Stimulated activated CD8-positive, alpha-beta memory T cell treated with anti-CD3 and anti-CD28 coated beads, Interleukin-7, amount 100 ng/mL, for 24 hours (primary cell): ENCODE measurements at places on chromosomes 1 and 21.

DNA sequence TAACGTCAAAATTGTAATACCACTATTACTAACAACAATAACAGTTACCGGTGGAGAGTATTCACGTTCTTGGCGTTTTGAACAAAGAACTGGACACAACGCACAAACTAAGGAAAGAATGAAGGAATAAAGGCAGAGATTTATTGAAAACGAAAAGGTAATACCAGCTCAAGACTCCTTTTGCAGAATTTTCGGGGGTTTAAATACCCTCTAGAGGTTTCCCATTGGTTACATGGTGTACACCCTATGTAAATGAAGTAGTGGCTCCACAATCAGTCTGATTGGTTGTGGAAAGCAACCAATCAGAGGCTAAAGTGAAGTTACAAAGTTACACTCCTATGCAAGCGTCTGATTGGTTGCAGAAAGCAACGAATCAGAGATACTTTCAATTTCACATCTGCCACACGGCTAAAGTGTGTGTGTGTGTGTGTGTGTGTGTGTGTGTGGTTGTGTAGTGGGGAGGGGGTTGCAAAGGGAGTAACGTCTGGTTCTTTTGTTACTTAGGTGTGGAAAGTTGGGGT lies 1.1 kb upstream of the GTF2B start:
- DNase-seq = no peak

GRCh38 chr1:87753366-87753765 lies 424.7 kb downstream of the LMO4 start:
- DNase-seq = no peak

- DNase-seq = no peak
These were observed 120.2 kb downstream of the ETS2 start for GRCh38 chr21:38925923-38926322.

- DNase-seq = no peak
These were observed 13.1 kb downstream of the S100A10 start for GRCh38 chr1:151980287-151981177.

DNA sequence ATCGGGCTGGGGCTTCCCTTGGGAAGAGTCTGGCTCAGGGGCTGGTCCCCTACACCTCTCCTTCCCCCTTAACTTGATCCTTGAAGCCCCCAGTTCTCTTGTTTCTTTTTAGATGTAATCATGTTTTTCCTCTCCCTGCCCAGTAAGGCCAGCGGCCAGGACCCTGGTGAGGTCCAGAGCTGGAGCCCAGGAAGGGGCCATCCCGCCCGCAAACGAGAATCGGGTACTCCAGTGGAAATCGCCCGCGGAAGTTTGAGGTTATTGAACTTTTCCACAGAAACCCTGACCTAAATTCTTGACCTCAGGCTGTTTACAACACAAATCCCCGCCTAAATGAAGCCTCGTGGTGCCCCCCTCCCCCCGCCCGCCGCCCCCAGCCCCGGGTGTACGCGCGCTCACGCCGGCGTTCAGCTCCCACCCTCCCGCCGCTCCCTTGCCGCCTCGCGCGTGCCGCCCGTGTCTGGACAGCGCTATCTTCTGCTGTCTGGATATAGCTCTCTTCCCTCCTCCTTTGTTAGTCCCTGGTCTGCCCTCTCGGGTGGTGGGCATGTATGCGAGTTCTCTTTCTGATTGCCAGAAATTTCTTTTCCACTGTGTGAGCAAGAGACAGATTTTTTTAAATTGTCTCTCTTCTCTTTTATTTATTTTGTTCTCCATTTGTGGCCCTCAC lies 165.9 kb upstream of the CACNA1E start:
- DNase-seq = no peak

- no peak for DNase-seq
These were observed 11.7 kb upstream of the TRAPPC10 start for GRCh38 chr21:44000360-44000759.

DNA sequence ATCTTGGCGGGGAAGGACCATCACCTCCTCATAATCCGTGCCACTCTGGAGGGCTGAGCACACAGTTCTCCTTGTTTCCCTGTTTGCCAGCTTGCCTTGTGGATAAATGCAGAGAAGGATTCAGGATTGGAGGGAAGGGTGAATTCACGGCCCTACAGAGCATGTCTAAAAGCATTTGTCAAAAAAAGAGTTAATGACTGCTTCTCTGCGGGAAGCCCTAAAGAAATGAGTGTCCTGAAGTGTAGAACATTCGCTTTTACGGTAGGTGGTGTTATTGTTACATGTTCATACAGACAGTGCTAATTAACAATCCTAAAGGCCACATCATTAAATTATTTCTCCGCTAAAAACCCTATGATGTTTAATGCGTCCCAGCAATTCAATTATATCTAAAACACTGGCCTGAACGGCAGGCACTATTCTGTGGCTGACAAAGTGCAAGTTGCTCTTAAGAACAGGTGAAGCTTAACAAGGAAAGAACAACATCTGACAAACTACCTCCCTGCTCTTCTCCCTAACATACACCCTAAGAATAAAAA lies 112.3 kb upstream of the NFIA start:
- no peak for DNase-seq

DNA sequence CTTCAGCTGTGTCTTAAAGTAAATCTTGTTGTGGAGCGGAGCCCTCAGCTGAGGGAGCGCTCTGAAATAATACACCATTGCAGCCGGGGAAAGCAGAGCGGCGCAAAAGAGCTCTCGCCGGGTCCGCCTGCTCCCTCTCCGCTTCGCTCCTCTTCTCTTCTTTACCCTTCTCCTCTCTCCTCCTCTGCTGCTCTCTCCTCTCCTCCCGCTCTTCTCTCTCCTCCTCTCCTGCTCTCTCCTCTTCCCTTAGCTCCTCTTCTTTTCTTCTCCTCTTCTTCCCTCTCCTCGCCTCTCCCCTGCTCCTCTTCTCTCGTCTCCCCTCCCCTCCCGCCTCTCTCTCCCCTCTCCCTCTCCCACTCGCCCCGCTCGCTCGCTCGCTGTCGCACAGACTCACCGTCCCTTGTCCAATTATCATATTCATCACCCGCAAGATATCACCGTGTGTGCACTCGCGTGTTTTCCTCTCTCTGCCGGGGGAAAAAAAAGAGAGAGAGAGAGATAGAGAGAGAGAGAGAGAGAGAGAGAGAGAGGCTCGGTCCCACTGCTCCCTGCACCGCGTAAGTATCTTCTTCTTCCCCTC lies at the start of gene PROX1:
Gene PROX1, plus strand, starts transcription at position 47 of the 580 bp plus-strand sequence. CDS start 8,563 bp downstream, outside the sequence.
- DNase-seq = no peak

DNA sequence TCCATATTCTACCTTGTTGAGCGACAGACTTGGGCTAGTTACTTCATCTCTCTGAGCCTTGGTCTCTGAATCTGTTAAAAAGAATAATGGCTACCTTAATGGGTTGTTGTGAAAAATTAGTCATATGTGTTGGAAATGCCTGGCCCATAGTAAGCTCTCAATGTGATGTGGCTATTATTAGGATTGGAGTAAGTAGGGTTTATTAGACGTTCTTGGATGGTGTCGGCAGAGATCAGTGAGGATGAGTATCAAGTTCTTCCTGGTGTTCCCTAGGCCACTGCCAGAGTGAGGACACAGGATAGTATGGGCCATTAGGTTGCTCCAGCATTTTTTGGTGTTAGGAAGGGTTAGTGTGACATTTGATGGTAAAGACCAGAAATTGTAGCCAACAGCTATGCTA lies 121.1 kb upstream of the DUSP10 start:
- DNase-seq = no peak

DNA sequence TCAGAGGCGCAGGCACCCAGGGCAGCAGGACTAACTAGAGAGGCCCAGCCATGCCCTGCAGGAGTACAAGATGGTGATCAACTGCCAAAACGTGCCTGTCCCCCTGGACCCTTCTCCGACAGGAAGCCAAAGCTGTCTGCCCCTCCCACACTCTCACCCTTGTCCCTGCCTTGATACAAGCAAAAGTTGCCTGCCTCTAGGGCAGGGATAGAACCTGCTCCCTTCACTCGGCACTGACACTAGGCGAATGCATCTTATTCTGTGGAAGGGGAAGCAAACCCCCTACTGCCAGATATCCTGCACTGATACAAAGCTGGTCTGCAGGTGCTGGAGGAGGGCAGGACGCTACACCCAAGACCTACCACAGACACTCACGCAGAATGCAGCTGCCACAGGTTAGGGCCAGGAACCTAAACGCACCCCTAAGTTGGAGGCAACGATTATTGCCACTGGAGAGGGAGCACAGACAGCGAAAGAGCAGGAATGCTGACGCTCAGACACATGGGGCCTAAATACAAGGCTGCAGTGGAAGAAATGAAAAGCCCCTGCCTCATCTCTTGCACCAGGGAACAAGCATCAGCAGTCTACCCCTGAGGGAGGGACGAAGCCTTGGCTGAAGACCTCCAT lies 3.7 kb downstream of the TARBP1 start:
- DNase-seq = no peak

- no peak for DNase-seq
These were observed 22.7 kb downstream of the PRKACB start for GRCh38 chr1:84166797-84167196.

DNA sequence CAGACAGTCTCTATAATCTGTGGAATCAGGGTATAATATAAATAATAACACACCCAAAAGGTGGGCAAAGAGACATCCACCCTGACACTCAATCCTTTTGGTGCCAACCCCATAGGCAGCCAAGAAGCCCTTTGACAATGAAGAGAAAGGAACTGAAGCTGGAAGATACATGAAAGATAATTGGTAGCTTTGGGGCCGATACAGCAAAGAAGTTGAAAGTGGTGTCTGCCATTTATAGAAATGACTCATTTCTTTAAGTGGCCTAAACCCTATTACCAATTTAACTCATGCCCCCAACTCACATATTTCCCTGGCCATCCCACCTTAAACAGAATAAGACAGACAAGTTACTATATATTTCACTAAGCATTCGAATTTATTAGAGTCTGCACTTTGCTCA lies 167.0 kb downstream of the ZC3H11B start:
- no peak for DNase-seq
